ENCODE measurements at places on chromosomes 7 and 10.

DNA sequence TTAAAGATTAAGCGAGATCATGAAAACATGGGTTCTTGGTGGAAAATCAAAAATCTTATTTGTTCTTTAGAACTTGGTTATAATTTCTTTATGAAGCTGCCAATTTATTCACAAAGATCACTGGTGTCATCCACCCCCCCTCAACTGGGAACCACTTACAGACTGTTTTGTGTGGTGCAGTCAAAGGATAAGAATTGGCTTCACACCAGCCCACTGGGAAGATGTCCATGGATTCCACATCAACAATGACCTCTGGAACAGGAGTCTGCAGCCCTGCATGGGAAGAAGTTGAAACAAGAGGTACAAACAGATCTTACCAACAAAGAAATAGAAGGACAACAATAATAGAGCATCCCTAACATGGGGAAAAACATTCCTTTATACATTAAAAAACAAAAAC, 205.2 kb downstream of the SFMBT2 start:
- no peak for DNase-seq

GRCh38 chr7:25056368-25056767, 68.7 kb downstream of the CYCS start:
- DNase-seq: no peak

- no peak for DNase-seq
Observed at GRCh38 chr7:20786779-20787659, at the start of gene SP8. Gene SP8 (minus strand): TSS chr7:20786886. CDS start chr7:20786798, 88 bp downstream.

DNA sequence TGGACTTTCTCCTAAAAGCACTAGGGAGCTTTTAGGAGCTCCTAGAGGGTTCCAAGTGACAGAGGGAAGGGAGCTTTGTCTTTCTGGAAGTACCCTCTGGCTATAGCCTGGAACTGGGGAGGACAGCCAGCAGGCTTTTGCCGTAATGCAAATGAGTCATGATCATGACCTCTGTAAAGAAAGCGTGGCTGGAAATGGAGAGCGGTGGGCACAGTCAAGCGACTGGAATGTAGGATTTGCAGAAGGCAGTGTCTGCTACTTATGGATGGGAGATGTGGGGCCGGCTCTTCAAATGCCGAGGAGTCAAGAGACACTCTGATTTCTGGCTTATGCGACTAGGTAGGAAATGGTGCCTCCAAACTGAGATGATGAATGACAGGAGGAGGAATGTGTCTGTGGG, 34.6 kb upstream of the PLPP4 start:
- peak; percentile 75 for DNase-seq

DNA sequence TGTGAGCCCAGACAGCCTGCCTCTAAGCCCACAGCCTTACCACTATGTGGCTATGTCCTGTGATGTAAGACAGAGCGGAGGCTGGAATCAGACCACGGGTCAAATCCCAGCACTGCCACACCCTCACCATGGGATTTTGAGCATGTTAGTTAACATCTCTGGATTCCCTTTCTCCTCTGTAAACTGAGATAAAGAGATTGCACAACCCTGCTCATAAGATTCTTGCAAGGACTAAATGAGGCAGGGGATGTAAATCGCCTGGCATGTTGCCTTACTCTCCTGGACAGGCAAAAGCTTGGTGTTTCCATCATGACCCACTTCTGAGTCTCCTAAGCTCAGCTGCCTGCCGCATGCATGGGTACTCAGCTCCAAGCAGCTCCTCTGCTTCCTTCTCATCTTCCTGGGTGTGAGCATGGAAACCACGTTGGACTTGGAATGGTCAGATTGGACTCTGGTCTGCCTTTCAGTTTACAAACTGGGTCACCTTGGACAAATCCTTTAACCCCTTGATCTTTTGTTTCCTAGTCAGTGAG, 41.3 kb upstream of the MTURN start:
- DNase-seq: no peak

DNA sequence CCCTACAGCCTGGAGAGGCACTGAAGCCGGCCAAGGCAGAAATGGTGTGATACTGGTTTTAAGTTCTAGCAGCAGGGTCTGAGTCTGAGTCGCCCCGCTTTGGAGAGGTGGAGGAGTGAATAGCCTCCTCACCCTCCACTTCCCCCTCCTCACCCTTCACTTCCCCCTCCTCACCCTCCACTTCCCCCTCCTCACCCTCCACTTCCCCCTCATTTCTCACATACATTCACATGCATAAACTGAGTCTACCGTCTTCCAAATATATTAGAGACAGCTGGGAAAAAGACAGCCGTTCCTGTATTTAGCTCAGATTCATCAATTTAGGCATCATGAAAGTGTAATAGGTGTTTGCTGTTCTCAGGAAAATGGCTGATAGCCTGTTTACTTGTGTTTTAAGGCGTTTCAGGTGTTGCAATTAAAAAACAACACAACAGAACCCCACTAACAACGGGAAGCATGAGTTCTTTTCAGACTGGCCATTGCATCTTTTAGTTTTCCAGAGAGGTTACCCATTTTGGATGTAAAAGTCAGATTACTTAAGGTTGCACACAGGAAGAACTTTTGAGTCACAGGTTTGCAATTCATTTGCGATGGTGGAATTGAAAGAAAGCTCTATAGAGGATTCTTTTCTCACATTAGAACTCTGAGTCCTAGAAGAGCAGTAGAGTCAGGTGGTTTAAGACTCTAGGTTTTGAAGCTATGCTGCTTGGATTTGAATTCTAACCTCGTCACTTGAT, 861 bp downstream of the NRBF2 start:
- no peak for DNase-seq

DNA sequence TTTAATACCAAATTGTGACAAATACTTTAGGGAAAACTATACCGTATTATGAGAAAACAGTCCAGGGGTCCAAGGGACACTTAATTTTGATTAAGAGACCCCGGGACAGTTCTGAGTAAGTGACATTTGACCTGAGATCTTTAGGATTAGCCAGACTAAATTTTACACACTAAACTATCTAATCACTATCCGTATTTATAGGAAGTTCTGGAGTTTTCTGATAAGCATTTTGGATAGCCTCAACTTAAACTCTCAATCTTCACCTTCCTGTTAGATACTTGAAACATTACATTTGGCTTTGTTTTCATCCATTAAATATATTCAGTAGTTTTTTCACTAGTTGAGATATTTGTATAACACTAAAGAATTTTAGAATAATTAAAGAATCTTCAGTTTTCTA, 5.4 kb downstream of the PIK3CG start:
- no peak for DNase-seq

DNA sequence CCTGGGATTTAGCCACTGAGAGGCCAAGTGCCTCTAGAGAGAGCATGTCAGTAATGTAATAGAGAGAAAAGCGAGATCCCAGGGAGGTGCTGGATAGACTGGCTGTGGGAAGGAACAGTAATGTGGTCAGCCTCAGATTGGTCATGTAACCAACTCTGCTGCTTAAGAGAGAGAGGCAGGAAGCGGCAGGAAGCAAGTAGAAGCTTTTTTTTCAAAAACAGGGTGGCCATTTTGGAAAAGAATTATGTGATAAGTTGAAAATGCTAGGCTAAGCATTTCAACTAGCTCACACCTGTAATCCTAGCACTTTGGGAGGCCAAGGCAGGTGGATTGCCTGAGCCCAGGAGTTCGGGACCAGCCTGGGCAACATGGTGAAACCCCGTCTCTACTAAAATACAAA, 3.7 kb upstream of the PCOLCE start:
- DNase-seq: no peak

- no peak for DNase-seq
Observed at GRCh38 chr10:79137826-79138225, 69.1 kb downstream of the ZMIZ1 start.

- DNase-seq: no peak
Observed at GRCh38 chr7:106045586-106045985, 66.5 kb downstream of the SYPL1 start.
